ENCODE measurements at places on chromosomes 12 and 14.

GRCh38 chr12:9864913-9865675 is 4.1 kb downstream of the CLEC2B start:
- DNase-seq, result no peak

GRCh38 chr14:88297306-88297705 is 25.8 kb downstream of the KCNK10 start:
- no peak for DNase-seq

- no peak for DNase-seq
These were observed 208.7 kb downstream of the KITLG start for GRCh38 chr12:88371416-88372183.

- DNase-seq, result no peak
These were observed 3.2 kb downstream of the STAB2 start for GRCh38 chr12:103590271-103590670.

DNA sequence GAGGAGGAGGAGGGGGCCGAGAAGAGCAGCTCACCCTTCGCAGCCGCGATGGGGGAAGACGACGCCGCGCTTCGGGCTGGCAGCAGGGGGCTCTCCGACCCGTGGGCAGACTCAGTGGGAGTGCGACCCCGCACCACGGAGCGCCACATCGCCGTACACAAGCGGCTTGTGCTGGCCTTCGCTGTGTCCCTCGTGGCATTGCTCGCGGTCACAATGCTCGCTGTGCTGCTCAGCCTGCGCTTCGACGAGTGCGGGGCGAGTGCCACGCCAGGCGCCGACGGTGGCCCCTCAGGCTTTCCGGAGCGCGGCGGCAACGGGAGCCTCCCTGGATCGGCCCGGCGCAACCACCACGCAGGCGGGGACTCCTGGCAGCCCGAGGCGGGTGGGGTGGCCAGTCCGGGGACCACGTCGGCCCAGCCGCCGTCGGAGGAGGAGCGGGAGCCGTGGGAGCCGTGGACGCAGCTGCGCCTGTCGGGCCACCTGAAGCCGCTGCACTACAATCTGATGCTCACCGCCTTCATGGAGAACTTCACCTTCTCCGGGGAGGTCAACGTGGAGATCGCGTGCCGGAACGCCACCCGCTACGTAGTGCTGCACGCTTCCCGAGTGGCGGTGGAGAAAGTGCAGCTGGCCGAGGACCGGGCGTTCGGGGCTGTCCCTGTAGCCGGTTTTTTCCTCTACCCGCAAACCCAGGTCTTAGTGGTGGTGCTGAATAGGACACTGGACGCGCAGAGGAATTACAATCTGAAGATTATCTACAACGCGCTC is 745 bp downstream of the TRHDE start:
- no peak for DNase-seq

DNA sequence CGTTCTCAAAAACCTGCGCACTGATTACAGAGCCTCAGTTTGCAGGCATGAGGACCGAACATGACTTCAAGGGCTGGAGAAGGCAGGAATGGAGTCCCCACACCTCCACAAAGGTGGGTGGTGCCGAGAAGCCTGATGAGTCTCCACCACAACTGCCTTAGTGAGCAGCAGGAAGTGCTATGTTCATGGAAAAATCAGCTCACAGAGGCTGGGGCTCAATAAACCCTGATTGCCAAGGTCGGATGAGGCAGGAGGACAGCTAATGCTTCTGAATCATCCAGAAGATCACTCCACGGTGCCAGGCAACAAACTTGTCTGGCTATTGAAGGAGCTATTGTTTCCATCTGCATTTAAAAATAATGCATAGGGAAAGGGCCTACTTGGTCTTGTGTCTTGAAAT is 31.1 kb downstream of the APPL2 start:
- DNase-seq, result no peak

GRCh38 chr12:4046495-4046840 is 173.3 kb upstream of the PARP11 start:
- DNase-seq, result no peak

GRCh38 chr12:94100990-94101737 is 47.2 kb upstream of the PLXNC1 start:
- DNase-seq, result peak; percentile 70

GRCh38 chr12:104285740-104286515 is 17.6 kb upstream of the EID3 start:
- no peak for DNase-seq

GRCh38 chr12:49538510-49539403 is at the start of gene KCNH3:
TSS of gene KCNH3 (plus strand) at chr12:49539030. CDS start at chr12:49539417, 387 bp downstream.
- peak; percentile 76 for DNase-seq

DNA sequence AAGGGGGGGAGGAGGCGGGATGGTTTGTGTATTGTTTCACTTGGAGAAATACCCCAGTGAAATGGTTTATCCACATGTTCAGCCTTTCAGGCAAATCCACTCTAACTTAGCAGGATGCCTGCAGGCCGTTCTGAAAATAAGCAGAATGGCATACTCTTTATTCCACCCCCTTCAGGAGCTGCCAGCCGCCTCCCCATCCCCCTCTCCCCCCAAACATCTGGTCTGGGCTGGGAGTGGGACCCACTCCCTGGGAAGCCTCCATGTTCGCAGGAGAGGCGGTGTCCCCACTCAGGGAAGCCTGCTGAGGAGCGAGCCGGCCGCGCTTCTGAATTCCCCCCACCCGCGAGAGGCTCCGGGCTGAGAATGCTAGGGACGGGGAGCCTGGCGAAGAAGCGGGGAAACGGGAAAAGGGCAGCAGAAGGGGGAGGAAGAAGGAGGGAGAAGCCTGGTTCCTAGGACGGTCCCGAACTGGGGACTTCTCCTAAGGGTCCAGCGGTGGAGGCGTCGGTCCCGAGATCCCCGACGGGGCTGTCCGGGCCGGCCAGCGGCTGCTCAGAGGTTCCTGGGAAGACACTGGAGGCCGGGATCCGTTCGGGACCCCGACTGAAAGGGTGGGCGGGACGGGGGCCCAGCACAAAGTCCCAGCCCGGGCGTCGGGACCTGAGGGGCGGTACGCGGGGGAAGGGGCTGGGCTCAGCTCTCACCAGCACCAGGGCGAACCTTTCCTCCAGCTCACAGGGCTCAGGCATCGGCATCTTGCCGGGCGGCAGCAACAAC is 666 bp downstream of the FMNL3 start:
- peak; percentile 20 for DNase-seq

DNA sequence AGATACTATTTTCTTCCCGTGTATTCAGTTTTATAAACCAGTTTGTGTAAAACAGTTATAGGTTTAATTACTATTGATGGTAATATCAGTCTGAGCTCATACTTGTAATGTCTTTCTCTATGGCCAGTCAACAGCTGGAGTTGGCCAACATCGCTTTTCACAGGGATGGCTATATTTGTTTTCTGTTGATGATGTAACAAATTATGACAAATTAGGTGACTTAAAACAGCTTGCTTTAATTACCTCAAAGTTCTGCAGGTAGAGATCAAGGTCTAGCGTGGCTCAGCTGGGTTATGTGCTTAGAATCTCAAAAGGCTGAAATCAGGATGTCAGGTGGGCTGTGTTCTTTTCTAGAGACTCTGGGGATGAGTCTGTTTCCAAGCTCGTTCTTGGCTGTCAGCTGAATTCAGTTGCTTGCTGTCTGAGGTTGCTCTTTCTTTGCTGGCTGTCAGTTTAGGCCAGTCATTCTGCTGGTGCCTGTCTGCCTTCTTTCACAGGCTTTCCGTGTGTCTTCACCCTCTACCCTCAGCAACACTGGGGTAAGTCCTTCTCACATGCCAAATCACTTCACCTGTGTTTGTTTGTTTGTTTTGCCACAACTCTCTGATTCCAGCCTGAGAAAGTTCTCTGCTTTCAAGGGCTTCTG is 370.2 kb upstream of the E2F7 start:
- no peak for DNase-seq

GRCh38 chr14:99476864-99477263 is 3.8 kb downstream of the SETD3 start:
- no peak for DNase-seq

DNA sequence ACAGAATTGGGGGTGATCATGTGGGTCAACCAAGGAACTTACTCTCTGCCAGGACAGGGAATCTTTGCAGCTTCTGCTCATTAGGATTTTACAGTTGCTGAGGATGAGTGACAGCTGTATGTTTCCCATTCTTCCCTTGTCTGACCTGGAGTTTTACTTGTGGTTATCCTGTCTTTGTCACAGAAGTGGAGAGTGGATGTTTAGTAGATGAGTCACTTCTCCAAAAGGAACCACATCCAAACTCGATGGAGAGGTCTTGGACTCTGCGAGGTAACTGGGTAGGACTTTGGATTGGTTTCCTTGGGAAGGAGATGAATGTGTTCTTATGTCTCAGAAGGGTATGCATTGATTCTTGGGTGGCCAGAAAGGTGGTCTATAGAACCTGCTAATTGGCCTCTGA is 53.8 kb upstream of the USP44 start:
- DNase-seq, result no peak

DNA sequence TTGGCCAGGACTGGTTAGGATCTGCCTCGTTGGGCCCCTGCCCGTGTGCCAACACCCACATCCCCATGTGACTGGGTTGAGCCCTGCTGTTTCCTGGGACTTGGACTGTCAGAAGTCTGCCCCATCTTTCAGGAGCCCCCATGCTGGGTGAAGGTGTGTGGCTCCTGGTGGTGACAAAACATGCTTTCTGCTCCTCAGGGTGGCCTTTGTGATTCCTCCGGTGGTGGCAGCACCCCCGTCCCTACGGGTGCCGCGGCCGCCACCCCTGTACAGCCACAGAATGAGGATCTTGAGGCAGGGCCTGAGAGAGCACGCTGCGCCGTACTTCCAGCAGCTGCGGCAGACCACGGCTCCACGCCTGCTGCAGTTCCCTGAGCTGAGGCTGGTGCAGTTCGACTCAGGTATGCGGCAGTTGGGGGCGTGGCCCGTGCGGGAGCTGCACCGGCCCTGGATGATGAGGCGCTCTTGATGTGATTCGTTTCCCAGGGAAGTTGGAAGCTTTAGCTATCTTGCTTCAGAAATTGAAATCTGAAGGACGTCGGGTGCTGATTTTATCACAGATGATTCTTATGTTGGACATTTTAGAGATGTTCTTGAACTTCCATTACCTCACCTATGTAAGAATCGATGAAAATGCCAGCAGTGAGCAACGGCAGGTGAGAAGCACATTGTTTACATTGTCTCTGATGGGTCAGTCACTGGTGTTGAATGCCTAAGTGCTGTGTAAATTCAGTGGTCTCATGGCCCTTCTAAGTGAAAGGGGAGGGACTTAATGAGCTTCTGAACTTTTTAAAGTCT is 80.0 kb downstream of the EP400 start:
- DNase-seq, result no peak

GRCh38 chr12:101642115-101643067 is 47.6 kb downstream of the MYBPC1 start:
- no peak for DNase-seq

DNA sequence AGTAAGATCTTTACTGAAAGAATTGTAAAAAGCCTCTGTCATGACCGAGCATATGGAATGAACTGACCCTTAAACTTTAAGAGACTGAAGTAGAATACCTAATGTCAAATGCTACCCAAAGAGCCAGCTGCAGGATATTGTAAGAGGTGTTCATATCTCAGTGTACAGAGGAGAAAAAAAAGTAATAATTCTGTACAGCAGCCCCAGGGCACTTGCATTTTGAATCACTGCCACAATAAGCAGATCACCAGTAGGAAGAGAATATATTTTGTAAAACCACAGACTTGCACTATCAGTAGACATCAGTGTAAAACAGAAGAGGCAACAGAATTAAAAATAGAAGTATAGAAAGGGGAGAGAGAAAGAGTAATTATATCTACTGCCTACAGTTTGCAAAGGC is 162.6 kb downstream of the PPFIA2 start:
- no peak for DNase-seq

GRCh38 chr12:9372202-9372601 is 164.0 kb upstream of the PZP start:
- no peak for DNase-seq

DNA sequence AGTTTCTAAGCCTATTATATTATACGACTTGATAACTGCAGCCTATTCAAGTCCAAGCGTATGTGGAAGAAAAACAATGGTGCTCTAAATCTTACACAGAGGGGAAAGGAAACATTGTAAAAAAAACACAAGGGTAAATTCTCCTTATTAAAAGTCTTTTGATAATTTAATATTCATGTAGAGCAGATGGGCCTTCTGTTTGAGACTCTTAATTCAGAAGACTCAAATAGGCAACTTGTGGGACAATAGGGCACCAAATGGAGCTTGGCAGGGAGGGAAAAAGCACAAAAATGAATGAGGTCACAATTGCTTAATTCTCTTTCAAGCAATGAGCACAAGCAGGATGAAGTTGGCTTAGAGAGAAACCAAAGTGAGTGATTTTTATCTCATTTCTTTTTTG is 159.4 kb downstream of the NELL2 start:
- no peak for DNase-seq

GRCh38 chr12:71195338-71195896 is 37.6 kb upstream of the TSPAN8 start:
- no peak for DNase-seq

- no peak for DNase-seq
These were observed 10.8 kb upstream of the GYS2 start for GRCh38 chr12:21615431-21615830.

DNA sequence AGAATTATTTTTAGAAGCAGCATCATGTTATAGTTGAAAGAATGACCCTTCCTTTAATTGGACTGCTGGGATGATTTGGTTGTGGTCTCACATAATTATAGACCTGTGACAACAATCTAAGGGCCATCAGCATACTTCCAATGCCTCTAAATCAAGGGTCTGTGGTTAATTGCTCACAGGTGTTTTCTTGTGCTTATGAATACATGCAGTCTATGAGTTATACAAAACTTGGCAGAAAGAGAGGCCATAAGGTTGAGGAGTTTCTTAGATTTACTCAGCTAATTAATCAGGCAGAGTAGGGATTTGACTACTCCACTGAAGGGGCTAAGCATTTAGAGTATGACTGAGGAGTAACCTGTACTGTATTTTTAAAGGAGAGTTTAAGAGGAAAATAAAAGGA is 37.0 kb upstream of the FRMD6 start:
- no peak for DNase-seq

GRCh38 chr14:49640540-49641417 is 5.7 kb upstream of the DNAAF2 start:
- no peak for DNase-seq

DNA sequence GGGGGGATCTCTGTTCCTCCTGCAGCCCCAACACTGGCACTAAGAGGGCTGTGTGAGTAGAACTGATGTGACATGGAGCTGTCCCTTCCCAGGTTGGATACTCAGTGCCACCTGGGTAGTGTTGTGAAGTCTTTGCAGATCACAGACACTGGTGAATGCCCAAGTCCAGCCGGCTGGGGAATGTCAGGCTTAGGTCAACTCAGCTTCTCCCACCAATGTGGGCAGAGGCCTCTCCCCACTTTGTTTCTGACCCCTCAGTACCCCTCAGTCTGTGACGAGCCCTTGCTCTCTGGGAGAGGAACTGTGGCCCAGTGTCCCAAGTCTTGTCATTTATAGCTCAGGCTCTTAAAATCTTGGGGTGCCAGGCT is 11.3 kb downstream of the SLC25A29 start:
- DNase-seq, result no peak

All from hematopoietic multipotent progenitor cell treated with erythropoietin and hydrocortisone succinate and interleukin-3 and kit ligand, for 15 days (in vitro differentiated cells).